ENCODE measurements at places on chromosomes 5 and 9.

DNA sequence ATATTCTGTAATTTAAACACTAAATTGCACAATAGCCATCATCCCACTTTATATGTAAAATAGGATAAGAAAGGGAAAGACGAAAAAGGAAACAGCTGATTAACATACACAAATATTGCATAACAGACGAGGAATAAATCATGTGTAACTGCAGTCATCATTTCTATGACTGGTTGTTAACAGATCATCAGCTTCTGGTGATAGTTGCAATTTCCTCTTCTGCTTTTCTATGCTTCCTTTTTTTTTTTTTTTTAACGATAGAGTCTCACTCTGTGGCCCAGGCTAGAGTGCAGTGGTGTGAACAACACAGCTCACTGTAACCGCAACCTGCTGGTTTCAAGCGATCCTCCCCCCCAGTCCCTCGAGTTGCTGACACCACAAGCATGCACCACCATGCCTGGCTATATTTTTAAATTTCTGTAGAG, 22.5 kb upstream of the JAKMIP2 start:
- DNase-seq = no peak

- no peak for DNase-seq
These were observed 451 bp downstream of the LPAR1 start for GRCh38 chr9:111037708-111038330.

DNA sequence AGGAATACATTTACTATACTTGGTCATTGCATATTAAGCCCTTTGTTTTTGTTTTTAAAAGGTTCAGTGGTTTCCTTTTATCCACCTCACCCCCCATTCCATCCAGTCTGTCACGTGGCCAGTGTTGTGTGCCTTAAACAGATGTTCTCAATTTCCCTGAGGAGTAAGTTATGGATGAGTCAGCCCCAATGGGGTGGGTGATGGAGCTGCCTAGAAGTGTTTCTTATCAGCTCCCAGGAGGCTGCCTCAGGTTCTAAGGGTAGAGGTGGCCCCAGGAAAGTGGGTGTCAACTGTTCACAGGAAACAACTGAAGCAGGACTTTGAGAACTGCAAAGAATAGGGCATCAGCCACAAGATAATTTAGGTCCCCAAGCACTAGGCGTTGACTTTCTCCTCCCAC, 41.1 kb downstream of the ACTBL2 start:
- no peak for DNase-seq

DNA sequence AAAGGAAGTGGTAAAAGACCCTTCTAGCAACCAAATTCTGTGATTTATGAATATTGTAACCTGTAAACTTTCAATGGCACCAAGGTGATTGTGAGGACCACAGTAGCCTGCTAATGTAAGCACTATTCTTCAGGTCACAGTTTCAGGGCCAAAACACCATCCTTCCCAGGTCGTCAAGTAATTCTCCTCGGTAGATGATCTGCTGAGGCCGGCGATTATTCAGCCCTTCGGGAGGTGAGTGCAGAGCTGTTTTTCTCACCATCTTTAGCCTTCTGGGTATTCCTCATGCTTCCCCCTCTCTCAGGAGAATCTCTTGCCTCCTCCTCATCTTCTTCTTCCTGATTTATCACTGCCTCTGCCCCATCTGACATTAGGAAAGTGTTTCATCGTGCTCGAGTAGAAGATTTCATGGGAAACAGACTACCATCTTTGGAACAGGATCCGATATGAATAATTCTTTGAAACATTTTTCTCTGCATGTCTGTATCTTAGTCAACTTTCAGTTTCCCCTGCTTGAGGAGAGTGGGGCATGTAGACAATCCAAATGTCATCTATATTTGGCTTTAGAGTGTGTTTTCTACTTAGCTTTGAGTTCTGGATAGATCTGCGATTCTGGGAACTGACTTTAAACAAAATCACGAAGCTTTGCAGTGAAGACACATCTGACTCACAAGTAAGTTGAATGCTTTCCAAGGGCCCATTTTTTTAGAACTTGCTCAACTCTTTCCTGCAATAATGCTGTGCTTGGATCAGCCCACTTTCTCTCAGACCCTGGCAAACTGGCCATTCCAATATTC, 173.9 kb downstream of the AOPEP start:
- no peak for DNase-seq

GRCh38 chr5:53893626-53894025, 333.2 kb downstream of the NDUFS4 start:
- DNase-seq = no peak

DNA sequence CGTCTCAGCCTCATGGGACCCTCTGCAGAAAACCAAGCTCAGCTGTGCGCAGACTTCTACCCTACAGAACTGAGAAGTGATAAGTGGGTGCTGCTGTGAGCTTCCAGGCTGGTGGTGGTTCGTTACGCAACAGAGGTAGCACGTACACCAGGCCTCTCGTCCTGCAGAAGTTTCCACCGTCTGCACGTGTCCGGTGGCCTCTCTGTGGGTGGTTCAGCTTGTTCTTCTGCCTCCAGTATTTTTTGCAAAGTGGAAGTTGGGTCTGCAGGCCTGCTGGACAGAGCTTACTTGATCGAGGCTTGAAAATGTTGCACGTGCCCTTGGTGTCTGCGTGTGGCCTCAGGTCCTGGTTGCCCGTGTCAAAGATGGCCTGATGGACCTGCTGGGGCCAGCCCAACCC, 27.5 kb downstream of the KCNT1 start:
- no peak for DNase-seq

- DNase-seq = no peak
These were observed 28.1 kb downstream of the ACSL6 start for GRCh38 chr5:131983244-131983771.

GRCh38 chr9:16515879-16516301, 354.6 kb downstream of the BNC2 start:
- no peak for DNase-seq
